HAP-1 (cell line): ENCODE measurements at places on chromosomes 4 and X.
A peak's percentile ranks its signal among the peaks of the same experiment; 100 is the strongest.

GRCh38 chr4:2480649-2481048 is 11.7 kb downstream of the RNF4 start:
- no peak for DNase-seq

GRCh38 chr4:81913427-81913879 is 441.7 kb upstream of the RASGEF1B start:
- DNase-seq, result peak; percentile 67

DNA sequence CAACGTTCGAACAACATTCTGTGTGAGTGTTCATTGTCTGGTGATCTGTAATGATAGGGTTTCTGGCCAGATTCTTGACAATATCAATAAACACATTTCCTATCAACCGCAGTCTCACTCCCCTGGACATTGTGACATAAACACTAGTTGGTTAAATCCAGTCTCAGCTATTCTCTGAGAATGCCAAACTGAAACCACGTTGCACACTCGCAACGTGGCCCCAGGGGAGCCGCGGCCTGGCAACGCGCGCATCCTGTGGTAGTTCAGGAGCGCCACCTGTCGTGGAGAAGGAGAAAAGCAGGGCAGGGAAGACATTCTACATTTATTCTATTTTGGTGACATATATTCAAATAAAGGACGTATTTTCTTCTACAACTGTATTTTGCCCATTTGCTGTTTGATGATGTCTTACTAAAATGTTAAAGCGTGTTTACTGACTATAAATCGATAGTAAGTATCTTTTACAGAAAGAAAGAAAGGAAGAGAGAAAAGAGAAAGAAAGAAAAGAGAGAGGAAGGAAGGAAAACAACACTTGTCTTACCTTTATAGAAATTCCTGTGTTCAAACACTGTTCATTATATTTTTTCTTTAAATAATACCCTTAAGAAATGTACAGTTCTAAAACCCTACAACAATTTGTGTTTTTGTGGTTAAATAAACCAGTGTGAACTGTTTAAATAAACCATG is 738.3 kb upstream of the FRG1 start:
- peak; percentile 66 for DNase-seq

GRCh38 chr4:39994406-39994805 is 16.7 kb upstream of the PDS5A start:
- DNase-seq, result no peak

- no peak for DNase-seq
Measured at GRCh38 chrX:136209751-136210150, 41.4 kb downstream of the MAP7D3 start.

DNA sequence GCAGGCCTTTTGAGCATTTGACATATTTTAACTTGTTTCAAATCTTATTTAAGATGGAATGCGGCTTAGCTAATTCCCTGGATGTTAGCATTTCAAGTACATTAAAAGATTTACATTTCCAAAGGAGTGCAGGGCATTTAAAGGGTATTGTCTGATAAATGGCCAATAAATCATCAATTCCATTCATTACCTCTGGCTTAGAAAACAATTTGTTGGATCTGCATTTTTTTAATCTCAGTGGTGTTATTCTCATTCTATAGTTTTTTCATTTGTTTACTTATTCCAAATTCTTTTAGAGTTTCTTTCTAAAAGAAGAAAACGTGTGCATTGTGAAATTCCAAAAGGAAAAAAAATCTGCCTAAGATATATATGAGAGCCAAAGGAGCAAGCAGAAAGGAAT is 1.3 kb upstream of the NLRP2B start:
- DNase-seq, result no peak

DNA sequence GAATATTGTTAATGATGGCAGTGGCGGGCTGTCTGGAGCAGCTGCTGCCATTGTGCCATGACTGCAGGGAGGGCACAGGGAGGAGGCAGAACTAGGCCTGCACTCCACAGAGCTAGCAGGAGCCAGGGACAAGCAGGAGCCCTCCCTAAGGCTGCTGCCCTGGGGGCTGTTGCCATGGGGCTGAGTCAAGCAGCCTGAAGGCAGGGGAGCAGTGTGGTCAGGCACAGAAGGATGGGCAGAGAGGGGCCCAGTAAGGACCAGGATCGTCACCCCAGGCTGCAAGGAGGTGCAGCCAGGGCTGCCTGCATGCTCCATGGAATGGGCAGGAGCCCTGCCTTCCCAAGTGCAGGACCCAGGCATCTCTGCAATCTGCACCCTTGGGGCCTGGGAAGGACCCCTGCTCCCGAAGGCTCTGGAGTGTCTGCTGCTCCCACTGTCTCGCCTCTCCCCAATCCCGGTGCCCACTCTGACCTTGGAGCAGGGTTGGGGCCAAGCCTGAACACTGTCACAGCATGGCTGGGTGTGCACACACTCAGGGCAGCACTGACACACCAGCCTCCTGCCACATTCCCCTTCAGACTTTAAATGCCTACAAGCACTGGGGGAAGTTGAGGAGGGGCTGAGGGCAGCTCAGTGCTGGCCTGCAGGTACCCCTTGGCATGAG is 98.3 kb upstream of the GALNTL6 start:
- DNase-seq, result no peak
